ENCODE measurements at places on chromosomes 1 and 21. TPM values are rescaled to one million over a fixed set of nuclear protein-coding genes. Genes with fewer than 3 reads are reported as not detected.

GRCh38 chr1:14881775-14882672 lies 271.5 kb upstream of the TMEM51 start:
- DNase-seq, result peak; percentile 40

- no peak for DNase-seq
These were observed 17.1 kb downstream of the THEM4 start for GRCh38 chr1:151892190-151892589.

Gene KDF1
- total RNA-seq, result 0.24 TPM

- DNase-seq, result no peak
These were observed 99.6 kb upstream of the KAZN start for GRCh38 chr1:14498839-14499238.

Gene TSPAN1
- total RNA-seq, result 0.18 TPM

Gene NPPA
- not detected for total RNA-seq

Gene GPR25
- total RNA-seq, result not detected

DNA sequence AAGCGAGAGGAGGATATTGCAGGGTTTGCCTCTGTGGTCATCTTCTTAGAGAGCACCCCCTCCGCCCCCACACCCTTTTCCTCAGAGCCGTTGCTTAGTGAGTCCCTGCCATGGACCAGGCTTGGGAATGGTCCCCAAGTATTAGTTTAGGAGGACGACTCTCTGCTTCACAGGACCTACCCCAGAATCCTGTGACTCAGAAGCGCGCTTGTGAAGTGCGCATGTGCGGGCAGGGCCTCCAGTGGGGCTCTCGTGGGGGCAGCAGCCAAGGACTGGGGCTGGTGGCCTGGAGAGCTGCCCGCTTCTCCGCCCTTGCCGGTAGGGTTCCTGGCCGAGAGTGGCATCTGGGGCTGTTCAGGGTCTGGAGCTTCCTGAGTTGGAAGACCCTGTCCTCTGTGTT lies 37.3 kb upstream of the HMGN1 start:
- DNase-seq, result no peak

DNA sequence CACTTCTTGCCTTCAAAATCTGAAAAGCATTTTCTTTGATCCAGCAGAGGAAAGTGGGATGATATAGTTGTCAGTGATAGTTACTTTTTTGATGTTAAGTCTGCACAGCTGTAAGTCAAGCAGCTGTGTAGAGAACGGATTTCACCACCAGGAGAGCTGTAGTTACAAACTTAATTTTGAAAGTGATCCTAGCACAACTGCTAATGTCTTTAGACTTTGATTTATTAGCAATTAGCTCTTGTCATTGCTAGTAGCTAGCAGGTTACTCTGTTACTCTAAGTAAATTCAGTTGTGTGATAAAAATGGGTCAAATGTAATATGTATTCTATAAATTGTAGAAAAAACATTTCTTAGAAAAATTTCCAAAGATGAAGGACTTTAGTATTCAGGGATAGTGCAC lies 46.0 kb downstream of the ALG6 start:
- no peak for DNase-seq

DNA sequence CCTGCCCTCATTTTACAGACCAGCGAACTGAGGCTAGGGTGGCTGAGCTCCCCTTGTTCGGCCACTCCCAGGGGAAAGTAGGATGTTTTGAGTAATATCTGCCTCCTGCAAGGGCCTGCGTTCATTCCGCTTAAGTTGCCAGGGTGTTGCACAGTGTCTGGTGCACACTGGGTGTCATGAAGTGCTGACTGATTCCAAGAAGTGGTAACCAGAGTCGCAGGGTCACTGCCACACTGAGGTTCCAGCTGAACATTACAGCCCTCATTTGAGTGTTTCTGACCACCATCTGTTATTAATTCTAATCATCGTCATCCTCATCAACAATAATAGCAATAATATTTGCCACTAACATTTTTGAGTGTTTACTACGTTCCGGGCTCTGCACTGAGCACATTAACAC lies 250.6 kb downstream of the KAZN start:
- DNase-seq, result no peak

DNA sequence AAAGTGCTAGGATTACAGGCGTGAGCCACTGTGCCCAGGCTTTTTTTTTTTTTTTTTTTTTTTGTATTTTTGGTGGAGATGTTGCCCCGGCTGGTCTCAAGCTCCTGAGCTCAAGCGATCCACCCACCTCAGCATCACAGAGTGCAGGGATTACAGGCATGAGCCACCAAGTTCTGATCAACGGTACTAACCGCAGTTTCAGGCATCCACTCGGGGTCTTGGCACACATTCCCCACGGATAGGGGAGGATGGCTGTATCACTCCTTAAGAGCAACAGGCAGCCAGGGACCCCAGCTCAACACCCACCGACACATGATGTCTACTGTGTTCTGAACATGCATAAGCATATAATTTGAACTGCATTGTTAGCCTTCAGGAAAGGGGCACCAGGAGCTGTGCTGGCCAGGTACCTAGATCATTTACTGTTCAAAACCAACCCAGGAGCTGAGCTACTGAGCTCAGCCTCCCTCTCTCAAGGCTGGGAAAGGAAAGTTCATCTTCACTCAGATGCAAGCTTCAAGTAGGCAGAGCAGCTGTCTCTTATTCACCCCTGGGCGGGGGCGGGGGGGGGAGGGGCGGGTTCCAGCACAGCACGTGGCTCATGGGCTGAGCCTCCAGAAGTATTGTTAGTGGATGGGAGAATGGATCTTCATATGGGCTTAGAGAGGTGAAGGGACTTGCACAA lies 24.7 kb downstream of the CAPZB start:
- DNase-seq, result no peak

DNA sequence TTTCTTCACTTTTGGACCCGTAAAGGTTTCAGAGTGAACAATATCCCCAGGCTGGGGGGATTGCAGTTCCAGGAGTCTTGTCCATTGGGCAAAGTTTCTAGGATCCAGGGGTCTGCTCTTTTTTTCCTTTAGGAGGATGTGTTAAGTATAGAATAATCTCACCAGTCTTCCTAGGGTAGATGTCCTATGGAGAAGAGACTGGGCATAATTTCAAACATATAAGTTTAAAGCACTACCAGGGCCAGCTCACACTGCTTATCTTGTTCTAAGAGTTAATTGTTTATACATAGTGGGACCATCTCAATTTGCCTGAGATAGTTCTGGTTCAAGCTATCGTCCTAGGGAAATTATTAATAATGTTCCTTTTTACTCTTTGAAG lies 1.2 kb downstream of the CHI3L2 start:
- DNase-seq, result no peak

Gene PLA2G4A
- 1.1 TPM for total RNA-seq

Gene CTSS
- total RNA-seq, result 50.3 TPM

- DNase-seq, result no peak
These were observed 1.5 kb upstream of the GJB3 start for GRCh38 chr1:34779526-34779925.

GRCh38 chr1:38296047-38296446 lies 249.5 kb upstream of the POU3F1 start:
- no peak for DNase-seq

DNA sequence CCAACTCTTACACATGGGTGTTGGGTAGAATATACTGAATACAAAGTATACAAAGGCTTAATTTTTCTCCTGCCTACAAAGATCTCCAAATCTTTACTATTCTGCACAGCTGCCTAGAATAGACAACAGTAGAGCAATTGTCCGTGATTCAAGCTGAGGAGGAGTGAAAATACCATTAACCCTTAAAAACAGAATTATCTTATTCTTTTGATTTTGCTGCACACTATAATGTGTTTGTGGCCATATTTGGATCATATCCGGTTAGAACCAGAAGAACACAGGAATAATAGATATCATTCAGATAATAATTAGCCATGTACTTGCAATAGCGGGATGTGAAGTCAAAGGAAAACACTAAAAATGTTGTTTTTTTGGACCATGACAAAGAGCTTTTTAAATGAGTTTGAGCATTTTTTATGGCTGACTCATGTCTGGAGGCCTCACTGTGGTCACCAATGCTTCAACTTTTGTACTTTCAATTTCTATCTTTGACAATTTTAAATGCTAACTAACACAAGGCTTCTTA lies 197.6 kb upstream of the FOXD3 start:
- peak; percentile 34 for DNase-seq

- no peak for DNase-seq
These were observed 157.9 kb upstream of the TNR start for GRCh38 chr1:175901076-175901836.

Gene MYBPHL
- total RNA-seq, result not detected

DNA sequence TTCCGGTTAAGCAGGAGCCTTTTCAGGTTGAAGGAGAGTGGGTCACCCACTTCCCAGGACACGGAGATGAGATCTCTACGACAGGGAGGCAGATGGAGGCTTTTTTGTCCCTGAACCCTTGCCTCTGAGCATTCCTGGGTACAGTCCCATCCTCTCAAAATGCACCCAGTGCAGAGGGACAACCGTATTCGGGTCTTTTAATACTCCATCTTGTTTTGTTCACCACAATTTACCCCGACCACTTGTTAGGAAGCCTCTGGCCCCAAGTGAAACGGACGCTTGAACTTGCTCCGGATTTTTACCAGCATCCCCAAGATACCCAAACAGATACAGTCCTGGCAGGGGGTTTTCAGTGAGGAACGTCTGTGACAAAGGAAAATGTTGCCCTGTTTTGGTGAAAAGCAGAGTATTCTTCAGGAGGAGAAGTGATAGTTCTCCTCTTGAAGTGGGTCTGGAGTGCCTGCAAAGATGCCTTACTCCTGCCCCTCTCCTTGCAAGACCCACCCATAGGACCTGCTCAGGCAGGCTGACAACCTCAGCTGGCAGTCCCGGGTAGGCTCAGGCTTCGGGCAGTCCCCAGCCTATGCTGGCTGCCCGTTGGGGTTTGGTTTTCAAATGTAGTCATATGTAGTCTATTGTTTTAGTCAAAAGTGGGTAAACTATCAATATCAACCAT lies 669 bp upstream of the ARL8A start:
- no peak for DNase-seq

- no peak for DNase-seq
These were observed 47.2 kb upstream of the DNAH14 start for GRCh38 chr1:224882264-224882663.

GRCh38 chr1:209409780-209410179 lies 173.7 kb upstream of the CAMK1G start:
- DNase-seq, result no peak

DNA sequence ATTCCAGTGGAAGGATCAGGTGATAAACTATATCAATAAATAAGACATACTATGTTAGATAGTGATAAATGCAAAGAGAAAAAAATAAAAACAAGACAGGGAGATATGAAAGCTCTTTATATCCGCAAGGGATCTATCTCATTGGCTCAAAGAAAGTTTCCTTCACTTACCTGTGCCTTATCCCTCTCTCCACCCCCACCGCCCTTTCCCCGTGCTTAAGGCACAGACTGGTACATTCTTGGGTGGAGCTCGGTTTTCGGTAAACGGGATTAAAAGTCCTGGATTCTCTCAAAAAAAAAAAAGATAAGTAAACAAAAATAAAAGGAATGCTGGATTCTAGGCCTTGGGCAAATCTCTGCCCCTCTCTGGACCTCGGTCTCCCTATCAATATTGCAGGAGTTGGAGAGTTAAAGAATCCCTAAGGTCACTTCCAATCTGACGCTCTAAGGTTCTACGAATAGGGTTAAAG lies 593 bp upstream of the DNAJC16 start:
- DNase-seq, result no peak

- DNase-seq, result no peak
These were observed at the start of gene TMEM269 for GRCh38 chr1:42784946-42785693. TSS of gene TMEM269 (plus strand) at chr1:42784991. CDS start at chr1:42789894, 4,903 bp downstream.

DNA sequence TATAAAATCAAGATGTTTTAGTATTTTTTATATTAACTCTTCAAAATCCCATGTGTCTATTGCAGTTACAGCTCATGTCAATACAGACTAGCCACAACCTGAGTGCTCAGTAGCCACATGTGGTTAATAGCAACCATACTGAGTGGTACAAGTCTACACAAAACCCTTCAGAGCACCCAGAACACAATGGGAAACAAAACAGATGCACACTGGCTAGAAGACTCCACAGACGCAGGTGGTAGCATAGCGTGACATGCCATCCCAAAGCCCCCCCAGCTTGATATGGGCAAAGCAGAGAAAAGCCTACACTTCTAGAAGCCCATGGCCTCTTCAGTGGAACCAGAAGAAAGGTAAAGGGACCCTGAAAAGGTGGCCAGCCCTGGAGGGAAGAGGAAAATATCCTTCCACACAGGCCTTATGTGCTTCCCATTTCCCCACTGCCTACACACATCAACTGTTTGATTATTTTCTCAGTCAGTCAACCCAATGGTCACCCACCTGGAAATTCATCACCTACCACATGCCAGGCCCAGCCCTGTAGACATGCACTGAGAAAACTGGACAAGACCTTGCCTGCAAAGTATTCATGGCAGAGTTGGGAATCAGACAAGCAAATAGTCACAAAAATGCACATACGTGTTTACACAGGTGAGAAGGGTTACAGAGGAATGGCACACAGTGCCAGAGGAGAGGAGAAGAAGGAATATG lies 175.0 kb downstream of the VAV3 start:
- no peak for DNase-seq

GRCh38 chr1:2212532-2213491 lies 15.3 kb upstream of the SKI start:
- DNase-seq, result no peak

GRCh38 chr1:21828075-21828474 lies 16.0 kb downstream of the LDLRAD2 start:
- no peak for DNase-seq

Gene IVL
- 12.1 TPM for total RNA-seq

- no peak for DNase-seq
These were observed 225.9 kb upstream of the POU3F1 start for GRCh38 chr1:38272515-38272914.

- DNase-seq, result no peak
These were observed 316.7 kb downstream of the BRINP2 start for GRCh38 chr1:177487481-177487880.

Gene IQGAP3
- 10.5 TPM for total RNA-seq

DNA sequence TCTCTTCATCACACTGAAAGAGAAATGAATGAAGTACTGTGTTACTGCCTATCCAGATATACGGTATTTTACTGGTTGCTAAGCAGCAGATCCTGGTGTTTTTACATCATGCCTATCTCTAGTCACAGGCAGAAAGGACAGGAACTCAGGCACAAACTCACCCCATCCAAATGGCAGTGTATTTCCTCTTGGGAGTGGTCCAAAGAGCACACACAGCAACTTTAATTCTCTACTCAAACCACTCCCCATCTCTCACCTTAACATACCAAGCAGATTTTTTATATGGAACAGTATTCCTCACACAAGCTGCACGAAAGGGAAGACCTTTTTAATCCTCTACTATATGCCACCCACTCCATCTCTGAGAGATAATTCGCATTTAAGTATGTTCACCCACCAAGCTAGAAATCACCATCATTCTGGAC lies 27.3 kb downstream of the EIF4G3 start:
- no peak for DNase-seq

- DNase-seq, result peak; percentile 87
These were observed 4.0 kb downstream of the SHISAL2A start for GRCh38 chr1:52636721-52637695.

Gene CYP4A11
- total RNA-seq, result 0.13 TPM

GRCh38 chr1:77065693-77066342 lies 153.4 kb downstream of the PIGK start:
- no peak for DNase-seq

GRCh38 chr1:103583887-103584286 lies 12.5 kb downstream of the AMY2B start:
- DNase-seq, result no peak

- peak; percentile 73 for DNase-seq
These were observed 61.6 kb downstream of the PTGS2 start for GRCh38 chr1:186618401-186619170.

GRCh38 chr1:161364332-161364731 lies 3.3 kb downstream of the CFAP126 start:
- no peak for DNase-seq

Measured in GM12878 (cell line).